ENCODE measurements at places on chromosomes 5 and 9.

GRCh38 chr5:7615566-7616061, 219.7 kb downstream of the ADCY2 start:
- DNase-seq, result no peak

DNA sequence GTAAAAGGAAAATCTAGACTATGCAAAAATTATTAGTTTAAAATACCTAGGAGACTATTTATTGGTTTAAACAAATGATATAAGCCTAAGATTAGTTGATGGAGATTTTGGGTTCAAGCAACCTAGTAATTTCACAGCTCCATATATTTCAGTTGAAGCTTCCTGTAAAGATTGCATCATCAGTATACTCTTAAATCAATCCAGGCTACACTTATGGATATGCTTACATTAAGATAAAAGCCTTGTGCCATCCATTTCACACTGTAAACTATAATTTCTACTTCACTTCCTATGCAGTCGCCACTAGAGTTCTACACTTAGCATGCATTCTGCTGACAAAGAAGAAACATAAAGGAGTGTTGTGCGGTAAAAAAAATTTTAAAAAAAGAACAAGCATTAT, 7.3 kb upstream of the LIX1 start:
- no peak for DNase-seq

- no peak for DNase-seq
These were observed 322.6 kb upstream of the WWC1 start for GRCh38 chr5:167968837-167969236.

GRCh38 chr5:113764382-113764781, 250.9 kb downstream of the YTHDC2 start:
- DNase-seq, result no peak
